ENCODE measurements at places on chromosomes 12 and 14. TPM values are rescaled to one million over a fixed set of nuclear protein-coding genes. Genes with fewer than 3 reads are reported as not detected.

LRRC10 gene
- polyA plus RNA-seq, result 31.4 TPM

TPH2 gene
- not detected for polyA plus RNA-seq

TAS2R10 gene
- polyA plus RNA-seq, result 0.04 TPM

ZNF385A gene
- polyA plus RNA-seq, result 8.1 TPM

GRCh38 chr14:79278798-79279644 is 932.3 kb downstream of the DIO2 start:
- H3K36me3 ChIP-seq, result no peaks in the 10 kb centered on the region
- peaks cover 14% of the 10 kb centered on the region for H3K4me1 ChIP-seq
- H3K27ac ChIP-seq, result no peak overlapping the region
- DNase-seq, result peak; percentile 59

DNA sequence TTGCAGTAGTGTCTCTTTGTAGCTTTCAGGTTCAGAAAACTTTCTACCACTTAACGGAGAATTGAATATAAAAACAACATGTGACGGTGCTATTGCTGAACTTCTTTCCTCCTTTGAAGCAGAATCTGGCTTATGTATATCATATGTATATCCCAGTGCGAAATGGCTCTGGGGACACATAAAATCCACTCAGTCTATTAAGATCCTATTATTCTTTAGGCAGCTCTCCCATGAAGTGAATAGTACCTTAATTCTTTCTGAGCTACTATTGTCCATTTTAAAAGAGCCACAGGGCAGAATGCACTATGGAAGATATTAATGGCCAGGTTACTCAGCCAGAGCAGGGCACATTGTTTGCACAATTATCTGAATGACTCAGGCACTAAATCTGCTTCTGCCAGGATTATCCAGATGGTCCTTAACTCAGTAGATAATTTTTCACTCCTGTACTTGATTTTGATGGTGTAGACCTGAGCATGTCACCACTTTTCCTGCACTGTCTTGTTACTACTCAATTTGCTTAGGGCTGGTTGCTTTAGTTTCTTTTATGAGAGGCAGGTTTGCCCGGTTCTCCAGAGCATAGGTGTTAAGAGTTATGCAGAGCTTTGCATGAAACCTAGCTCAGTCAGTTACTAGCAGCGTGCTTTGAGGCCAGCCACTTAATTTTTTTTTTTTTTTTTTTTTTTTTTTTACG is 5.5 kb downstream of the CNTN1 start:
- peaks cover 9% of the 10 kb centered on the region for H3K27me3 ChIP-seq
- no peak overlapping the region for H3K4me3 ChIP-seq
- no peaks in the 10 kb centered on the region for H3K36me3 ChIP-seq
- DNase-seq, result no peak

DNA sequence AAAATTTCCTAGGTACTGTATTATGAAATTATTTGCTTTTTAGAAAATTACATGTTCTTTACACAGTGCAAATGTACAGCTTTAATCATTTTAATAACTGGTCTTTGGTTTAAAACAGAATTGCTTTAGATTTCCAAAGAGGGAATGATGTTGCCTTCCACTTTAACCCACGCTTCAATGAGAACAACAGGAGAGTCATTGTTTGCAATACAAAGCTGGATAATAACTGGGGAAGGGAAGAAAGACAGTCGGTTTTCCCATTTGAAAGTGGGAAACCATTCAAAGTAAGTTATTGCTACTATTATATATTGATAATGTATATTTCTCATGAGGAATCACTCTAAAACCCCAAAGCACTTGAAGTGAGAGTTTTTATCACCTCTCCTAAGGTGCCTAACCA is 13.4 kb downstream of the LGALS3 start:
- no peak overlapping the region for H3K4me3 ChIP-seq
- H3K4me1 ChIP-seq, result peaks cover 9% of the 10 kb centered on the region
- no peaks in the 10 kb centered on the region for H3K27me3 ChIP-seq
- H3K27ac ChIP-seq, result no peak overlapping the region
- no peak for DNase-seq

GRCh38 chr14:22602862-22603261 is 4.8 kb downstream of the ABHD4 start:
- no peaks in the 10 kb centered on the region for H3K27me3 ChIP-seq
- H3K27ac ChIP-seq, result no peak overlapping the region
- no peak for DNase-seq
- H3K4me3 ChIP-seq, result no peak overlapping the region

DNA sequence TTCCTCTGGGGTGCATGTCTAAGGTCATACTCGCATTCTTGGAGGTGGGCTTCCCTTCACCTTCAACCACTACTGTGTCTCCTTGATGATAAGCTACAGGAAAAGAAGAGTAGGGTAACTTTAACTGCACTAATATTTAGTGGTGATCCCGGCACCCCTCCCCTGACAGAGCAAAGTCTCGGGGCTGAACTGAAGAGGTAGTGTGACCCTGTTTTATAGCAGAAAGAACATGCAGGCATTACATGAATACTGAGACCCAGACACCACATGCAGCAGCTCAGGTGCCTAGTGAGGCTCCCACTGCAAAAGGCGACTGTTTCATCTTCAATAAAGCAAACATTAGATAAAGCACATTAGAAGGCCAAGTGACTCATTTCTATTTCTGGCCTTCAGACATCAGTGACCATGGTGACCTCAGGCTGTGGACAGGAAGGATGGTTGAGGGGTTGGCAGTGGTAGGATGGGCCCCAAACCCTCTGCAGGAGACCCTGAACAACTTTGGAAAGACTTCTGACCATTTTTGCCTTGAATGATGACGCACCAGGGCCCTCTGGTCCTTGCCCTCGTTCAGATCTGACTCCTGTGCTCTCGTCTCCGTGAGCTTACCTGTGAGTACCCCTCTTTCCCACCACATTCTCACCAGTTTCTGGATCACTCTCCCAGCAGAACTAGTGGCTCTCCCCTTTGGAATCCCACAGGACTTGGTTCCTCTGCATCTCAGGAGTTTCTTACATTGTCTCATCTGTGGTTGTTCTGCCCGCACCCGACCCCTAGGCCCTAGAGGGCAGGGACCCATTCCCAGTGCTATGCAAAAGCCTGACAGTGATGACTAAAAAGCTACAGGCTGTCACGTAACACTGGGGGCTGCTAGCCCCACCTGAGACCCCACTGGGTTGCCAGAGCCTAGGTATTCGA is 23.8 kb upstream of the JPH4 start:
- no peaks in the 10 kb centered on the region for H3K27me3 ChIP-seq
- DNase-seq, result no peak
- no peak overlapping the region for H3K4me3 ChIP-seq
- H3K36me3 ChIP-seq, result no peaks in the 10 kb centered on the region
- H3K27ac ChIP-seq, result no peak overlapping the region
- H3K4me1 ChIP-seq, result peaks cover 12% of the 10 kb centered on the region

DNA sequence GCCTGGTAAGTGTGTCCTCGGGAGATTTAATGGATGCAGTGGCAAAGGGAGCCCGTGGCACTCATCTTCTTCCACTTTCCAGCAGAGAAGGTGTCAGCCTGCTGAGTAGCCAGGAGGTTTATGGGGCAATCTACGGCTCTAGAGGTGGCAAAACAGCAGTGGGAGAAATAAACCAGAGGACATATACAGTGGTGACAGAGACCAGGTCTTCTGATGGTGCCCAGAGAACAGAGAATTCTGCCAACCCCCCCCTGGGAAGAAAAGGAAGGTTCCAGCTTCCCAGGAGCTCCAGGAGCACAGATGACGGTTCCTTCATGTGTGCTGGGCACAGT is 43.0 kb downstream of the SMIM41 start:
- no peaks in the 10 kb centered on the region for H3K36me3 ChIP-seq
- DNase-seq, result no peak
- H3K4me3 ChIP-seq, result no peak overlapping the region
- H3K27me3 ChIP-seq, result peaks cover 7% of the 10 kb centered on the region
- peaks cover 16% of the 10 kb centered on the region for H3K4me1 ChIP-seq

GRCh38 chr12:51891843-51892242 is 3.9 kb downstream of the ANKRD33 start:
- H3K27me3 ChIP-seq, result no peaks in the 10 kb centered on the region
- H3K4me1 ChIP-seq, result peaks cover 24% of the 10 kb centered on the region
- H3K4me3 ChIP-seq, result no peak overlapping the region

GRCh38 chr12:52222692-52223091 is 10.4 kb upstream of the KRT7 start:
- H3K27ac ChIP-seq, result no peak overlapping the region
- H3K36me3 ChIP-seq, result no peaks in the 10 kb centered on the region
- no peak overlapping the region for H3K4me3 ChIP-seq
- DNase-seq, result no peak
- peaks cover 4% of the 10 kb centered on the region for H3K4me1 ChIP-seq
